ENCODE measurements at places on chromosomes 12 and 14.

- no peak for DNase-seq
These were observed 1009.5 kb upstream of the TMEM132C start for GRCh38 chr12:127257366-127257935.

DNA sequence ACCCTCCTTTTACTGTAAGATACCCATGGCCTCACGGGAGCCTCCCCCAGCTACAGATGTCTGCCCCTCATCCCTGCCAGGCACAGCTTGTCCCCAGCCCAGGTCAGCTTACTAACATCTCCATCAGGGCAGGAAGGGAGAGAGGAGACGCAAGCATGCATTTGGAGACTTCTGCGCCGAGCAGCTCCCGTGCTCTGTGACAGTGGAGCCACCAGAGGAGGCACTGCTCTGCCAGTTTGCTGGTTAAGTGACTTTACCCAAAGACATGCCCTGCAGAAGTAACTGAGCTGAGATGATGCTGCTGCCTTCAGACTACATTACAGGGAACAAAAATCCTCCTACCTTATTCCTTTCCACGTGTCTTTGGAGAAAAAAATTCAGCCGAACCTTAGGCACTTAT is 133.4 kb downstream of the ESRRB start:
- DNase-seq = no peak

DNA sequence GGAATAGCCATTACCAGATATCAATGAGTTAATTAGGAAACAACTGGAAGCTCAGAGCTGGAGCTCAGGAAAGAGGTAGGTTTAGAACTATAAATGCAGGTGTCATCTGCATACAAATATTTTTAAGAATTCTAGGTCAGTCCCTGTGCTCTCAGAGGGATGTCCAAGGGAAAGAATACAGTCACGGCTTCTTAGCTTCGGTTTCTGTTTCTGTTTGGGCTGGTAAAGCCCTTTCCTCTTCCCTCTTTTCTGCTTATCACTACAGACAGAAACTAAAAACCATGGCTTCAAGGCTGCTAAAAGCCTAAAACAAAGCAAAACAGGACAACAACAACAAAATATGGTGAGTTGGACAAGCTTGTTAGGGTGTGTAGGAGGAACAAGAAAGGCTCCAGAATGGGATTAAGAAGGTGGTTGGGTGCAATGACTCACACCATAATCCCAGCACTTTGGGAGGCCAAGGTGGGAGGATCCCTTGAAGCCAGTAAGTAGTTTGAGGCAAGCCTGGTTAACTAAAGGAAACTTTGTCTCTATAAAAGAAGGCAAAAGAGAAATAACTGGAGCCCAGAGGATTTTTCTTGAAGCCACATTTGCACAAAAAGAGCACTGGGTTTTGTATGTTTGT is 113.0 kb downstream of the SEC23A start:
- DNase-seq = no peak

- no peak for DNase-seq
These were observed 12.4 kb upstream of the PCNX1 start for GRCh38 chr14:70894868-70895267.

DNA sequence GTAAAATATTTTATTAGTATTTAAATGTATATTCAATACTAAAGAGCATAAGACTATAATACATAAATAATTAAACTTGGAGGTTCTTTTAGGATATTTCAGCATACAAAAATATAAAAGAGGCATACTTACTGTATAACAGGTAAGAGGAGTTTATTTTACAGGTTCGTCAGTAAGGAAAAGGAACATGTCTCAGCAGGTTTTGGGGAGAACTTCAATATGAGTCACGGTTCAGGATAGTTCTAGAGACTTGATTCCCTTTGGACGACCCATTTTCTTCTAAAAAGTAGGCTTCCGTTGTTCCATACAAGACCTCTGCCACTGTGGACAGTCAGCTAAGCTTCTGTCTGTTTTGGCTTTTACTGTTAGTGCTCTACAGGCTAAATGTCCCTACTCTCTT is 181.1 kb downstream of the ALX1 start:
- DNase-seq = no peak

DNA sequence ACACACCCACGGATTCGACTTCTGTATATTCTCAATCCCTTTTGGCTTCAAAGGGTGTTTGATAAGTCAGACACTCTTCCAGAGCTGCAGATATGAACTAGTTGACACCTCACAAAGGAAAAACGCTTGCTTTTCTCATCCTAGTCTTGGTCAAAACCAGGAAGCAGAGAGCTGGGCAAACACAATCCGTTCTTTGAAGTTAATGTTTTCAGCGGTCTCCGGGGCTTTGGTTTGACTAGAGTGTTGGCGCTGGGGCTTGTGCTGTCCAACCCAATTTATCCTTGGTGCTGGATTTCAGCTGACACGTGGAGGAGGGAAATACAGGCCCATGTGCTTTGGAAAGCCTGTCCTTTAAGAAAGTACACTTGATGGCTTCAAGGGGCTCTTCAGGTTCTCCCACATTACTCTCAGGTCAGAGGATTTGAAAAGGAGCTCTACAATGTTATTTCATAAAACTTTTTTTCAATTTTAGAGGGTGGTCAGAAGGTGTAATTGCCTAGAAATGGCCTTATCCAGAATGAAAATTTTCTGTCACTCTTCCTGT is 985.8 kb downstream of the VRK1 start:
- no peak for DNase-seq

DNA sequence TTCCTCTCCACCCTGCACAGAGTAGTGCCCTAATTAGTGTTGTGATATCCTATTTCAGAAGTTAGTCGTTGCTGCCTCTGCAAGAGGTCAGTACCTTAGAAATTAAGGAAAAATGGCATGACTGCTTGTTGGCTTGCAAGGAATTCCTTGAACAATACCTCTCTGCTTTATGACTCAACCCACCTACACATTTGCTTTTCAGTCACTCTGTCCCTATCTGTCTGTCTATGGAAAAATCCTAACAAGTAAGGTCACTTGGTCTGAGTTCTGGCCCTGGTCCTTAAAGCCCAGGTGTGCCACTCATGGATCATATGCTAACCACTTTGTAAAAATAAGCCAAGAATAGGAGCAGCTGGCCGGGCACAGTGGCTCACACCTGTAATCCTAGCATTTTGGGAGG is 116.4 kb upstream of the ATF1 start:
- no peak for DNase-seq

DNA sequence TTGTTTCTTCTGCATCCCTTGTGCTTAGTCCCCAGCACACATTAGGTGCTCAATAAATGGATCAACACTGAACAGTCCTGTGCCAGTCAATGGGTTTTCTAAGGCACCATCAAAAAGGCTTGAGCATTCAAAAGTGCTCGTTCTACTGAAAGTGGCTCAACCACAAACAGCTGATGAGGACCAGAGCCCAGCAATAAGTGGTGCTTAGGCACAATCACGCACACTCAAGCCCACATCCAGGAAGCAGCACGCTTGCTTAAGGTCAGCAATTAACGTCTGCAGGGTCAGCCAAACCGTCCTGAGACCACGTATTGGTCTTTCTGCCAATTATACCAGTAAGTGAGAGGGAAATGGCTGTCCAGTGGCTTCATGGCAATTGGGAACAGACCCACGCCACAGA is 56.5 kb downstream of the PRIMA1 start:
- DNase-seq = no peak

DNA sequence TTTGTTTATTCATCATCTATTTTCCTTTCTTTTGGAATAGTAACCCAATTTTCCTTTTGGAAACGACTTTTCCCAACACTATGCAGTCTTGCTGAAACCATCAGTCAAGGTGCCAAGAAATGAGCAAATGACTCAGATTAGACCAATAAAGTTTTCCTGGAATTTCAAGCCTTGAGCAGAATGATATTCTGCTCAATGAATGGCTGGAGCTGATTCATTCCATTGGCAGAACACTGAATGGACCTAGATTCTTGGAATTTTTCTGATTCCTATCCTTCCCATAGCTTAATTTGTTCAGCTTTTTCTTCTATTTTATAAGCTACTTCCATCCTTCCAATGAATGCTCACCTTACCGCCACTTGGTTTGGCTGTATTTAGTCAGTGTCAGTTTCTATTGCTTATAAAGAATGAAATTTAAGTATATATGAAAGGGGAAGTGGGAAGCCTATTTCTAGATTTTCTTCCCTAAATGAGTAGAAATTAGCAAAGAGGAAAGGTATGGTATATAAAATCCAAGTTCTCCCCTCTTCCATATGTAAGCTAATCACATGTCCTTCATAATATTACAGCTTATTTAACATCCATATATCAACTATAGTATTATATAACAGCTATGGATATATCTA is 89.0 kb downstream of the C14orf39 start:
- no peak for DNase-seq

- DNase-seq = no peak
These were observed 9.9 kb upstream of the VPS33A start for GRCh38 chr12:122276242-122276641.

DNA sequence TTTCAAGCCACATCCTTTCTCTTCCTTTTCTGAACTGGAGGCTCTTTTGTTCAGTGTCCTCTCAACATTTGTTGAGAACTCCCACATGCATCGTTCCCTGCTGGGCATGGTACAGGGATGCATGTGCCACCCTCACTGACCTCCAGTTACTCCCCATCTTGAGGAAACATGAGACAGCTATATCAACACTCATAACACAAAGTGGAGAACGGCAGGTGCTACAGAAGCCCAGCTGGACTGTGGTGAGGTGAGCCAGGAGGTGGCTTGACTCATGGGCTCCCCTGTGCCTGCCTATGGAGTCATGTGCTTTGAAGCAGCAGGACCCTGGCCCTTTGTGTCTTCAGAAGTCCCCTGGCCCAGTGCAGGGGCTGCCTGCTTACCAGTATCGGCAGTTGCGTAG is 9.7 kb downstream of the MYH6 start:
- no peak for DNase-seq

GRCh38 chr12:90280033-90280432 is 571.4 kb upstream of the ATP2B1 start:
- DNase-seq = no peak

GRCh38 chr12:129520739-129521138 is 383.1 kb downstream of the TMEM132D start:
- no peak for DNase-seq

GRCh38 chr14:96586056-96586455 is 83.9 kb downstream of the PAPOLA start:
- DNase-seq = no peak

- no peak for DNase-seq
These were observed 12.6 kb upstream of the TIGAR start for GRCh38 chr12:4308334-4308950.

DNA sequence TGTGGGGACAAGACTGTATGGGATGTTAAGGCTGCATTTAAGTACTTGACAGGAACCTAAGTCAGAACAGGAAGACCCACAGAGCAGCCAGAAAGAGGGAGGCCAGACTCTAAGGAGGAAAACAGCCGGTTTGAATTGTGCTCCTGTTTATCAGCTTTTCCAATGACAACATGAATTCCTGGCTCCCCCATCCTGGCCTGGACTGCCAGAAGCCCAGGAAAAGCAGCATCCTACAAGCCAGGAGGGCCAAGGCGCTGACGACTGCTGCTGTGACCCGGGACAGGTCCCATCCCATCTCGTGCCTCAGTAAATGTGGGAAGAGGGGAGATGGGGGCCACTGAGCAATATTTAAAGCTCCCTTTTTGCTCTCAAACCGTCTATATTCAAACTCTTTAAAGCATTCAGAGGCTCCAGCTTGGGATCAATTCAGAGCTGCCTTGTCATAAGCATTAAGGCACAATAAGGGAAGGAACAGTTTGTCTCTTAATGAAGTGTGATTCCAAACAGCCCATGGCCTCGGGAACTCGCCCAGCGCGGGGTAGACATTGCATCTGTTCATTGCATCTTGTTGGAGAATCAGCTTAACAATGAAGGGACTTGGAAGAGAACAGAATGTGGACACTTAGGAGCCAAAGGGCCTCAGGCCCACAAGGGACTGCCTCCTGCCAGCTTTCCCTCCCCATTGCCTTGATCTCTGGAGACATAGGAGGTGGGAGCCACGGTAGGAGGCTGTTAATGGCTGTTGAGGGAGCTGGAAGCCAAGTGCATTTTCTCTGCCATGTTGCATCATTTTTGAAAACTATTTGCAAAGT is 49.6 kb downstream of the CMKLR1 start:
- DNase-seq = no peak

DNA sequence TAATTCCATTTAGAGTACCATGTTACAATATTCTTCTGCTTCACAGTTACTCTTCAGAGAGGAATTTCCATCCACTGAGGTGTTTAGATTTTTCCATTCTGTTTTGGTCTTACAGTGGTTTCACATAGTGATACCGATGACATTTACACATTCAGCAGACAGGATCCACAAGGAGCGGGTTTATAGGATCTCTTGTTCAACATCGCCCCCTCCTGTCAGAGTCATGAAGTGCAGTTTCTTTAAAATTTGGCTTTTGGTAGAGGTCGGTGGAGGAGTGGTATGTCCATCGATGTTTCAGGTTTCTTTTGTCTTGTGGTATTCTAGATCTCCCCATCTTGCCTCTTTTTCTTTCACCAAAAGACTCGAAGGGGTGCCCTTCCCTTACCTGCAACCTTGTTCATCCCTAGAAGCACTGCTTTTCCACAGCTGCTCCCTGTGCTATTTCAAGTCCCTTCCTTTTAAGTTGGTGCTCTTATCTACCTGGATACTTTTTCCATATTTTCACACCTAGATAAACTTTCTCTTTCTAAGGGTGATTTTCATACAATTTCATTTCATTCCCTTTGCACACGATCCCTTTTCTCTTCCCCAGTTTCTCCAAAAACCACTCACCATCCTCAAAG is 181.3 kb downstream of the ITPR2 start:
- DNase-seq = no peak

DNA sequence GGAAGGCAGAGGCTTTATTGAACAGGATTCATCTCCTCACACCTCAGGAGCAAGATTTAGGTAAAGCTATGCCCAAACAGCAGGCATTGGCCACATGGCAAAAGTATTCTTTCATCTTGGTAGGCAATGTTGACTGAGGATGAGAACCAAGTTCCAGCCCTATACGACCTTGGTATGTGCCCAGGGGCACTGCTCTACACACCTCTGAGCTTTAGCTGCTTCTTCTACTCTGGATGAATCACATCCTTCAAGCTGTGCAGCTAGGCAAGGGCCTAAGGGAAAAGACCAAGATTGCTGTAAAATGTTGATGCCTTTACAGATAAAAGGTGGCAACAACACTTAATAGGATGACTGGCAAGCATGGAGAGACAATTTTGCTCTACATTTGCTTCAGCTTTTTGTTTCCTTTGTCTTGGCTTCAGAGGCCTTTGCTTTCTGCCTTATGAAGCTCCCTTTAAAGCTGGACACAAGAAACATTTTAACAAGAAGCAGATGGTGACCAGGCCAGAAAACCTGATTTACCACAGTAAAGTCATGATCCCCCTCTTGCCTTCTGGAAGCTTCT is 183.3 kb upstream of the KITLG start:
- no peak for DNase-seq

Measured in stimulated activated naive CD4-positive, alpha-beta T cell (primary cell).